Glutamatergic neuron (in vitro differentiated cells): ENCODE measurements at places on chromosomes 3 and 15.
A peak's percentile ranks its signal among the peaks of the same experiment; 100 is the strongest.

DNA sequence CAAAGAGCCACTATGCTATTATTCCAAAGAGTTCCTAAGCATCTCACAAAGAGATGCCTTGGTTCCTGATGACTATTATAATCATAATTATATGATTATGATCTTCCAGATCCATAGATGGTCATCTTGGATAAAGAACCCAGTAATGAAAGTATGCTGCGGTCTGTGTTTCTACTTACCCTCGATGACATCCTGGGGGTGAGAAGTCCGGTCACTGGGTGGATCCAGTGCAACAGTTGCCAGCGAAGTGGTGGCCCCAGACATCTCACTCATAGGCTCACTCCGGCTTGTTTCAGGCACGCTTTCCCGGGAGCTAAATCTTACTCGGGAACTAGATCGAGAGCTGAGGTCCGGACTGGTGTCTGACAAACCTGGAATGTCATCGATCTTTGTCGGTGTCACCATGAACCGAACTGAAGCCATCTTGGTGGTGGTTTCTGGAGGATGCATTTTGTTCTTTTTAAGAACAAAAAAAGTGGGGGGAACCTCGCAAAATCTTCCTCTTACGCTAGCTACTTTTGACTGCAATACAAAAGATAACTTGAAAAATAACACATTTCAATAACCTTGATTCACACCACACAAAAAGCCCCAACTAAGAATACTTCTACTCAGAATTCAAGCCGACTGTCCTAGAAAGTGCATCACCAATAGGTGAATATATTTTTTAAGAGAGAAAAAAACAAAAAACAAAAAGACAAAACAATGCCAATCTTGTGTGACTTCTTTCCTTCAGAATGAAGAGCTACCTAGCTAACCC, 1.2 kb downstream of the SLC12A6 start:
- no peak for DNase-seq

DNA sequence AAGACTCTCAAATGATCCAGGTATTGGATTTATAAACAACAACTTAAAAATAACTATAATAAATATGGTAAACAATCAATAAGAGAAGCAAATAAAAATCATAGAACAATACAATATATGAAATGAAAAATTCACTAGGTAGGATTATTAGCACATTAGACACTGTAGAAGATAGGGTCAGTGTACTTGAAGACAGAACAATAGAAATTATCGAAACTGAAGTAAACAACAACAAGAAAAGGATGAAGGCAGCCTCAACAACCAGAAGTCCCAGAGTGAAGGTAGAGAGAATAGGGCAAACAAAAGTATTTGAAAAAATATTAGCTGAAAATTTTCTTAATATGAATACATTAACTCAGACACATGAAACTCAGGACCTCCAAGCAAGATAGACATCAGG, 11.9 kb downstream of the IQCB1 start:
- DNase-seq: no peak

- DNase-seq: no peak
These were observed 21.4 kb upstream of the KPNA1 start for GRCh38 chr3:122535964-122536631.

GRCh38 chr3:14725013-14725412, 50.1 kb downstream of the C3orf20 start:
- DNase-seq: no peak

DNA sequence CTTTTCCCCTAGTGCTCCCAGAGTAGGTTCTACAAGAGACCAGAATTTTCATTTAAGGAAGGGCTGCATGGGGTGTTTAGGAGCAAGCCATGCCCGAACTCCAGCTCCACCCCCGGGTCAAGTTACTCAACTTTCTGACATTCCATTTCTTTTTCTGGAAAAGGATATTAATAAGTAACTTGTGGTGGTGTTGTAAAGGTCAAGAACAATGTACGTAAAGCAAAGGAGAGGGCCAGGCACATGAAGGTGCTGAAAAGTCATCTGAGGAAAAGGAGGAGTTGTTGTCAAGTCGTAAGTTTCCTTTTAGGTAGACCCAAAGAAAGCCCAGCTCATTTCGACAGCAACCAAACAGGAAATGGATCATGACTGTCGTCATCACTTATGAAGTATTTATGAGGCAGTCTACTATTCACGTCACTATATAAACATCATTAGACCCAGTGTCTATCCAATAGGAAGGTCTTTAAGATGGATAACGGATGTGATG, 319.6 kb upstream of the IL12A start:
- no peak for DNase-seq

DNA sequence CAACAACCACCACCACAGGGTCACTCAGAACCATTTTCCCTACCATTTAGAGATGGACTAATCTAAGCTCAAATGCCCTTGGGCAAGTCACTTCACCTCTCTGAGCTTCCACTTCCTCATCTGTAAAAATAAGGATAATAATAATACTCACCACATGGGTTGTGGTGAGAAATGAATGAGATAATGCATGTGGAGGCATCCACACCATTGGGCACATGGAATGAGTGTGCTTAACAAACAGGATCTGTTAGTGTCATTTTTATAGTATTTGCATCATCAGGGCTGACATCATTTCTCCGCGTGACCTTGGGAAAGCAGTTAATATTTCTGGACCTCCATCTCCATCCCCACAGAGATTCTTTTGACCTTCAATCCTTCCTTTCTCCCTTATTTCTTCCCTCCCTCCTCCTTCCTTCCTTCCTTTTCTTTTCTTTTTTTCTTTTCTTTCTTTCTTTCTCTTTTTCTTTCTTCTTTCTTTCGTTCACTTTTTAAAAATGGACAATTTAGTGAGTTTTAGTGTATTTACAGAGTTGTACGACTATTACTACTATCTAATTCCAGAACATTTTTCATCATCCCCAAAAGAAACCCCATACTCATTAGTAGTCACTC, 7.7 kb upstream of the RFT1 start:
- DNase-seq: no peak

- DNase-seq: no peak
These were observed 281.7 kb upstream of the ROPN1 start for GRCh38 chr3:124273651-124274050.

- peak; percentile 55 for DNase-seq
These were observed 36.0 kb downstream of the TSPAN3 start for GRCh38 chr15:77034695-77035489.

GRCh38 chr15:82848241-82848993, 39.0 kb downstream of the WHAMM start:
- DNase-seq: no peak

GRCh38 chr3:48594417-48595049, 596 bp downstream of the COL7A1 start:
- DNase-seq: peak; percentile 24

DNA sequence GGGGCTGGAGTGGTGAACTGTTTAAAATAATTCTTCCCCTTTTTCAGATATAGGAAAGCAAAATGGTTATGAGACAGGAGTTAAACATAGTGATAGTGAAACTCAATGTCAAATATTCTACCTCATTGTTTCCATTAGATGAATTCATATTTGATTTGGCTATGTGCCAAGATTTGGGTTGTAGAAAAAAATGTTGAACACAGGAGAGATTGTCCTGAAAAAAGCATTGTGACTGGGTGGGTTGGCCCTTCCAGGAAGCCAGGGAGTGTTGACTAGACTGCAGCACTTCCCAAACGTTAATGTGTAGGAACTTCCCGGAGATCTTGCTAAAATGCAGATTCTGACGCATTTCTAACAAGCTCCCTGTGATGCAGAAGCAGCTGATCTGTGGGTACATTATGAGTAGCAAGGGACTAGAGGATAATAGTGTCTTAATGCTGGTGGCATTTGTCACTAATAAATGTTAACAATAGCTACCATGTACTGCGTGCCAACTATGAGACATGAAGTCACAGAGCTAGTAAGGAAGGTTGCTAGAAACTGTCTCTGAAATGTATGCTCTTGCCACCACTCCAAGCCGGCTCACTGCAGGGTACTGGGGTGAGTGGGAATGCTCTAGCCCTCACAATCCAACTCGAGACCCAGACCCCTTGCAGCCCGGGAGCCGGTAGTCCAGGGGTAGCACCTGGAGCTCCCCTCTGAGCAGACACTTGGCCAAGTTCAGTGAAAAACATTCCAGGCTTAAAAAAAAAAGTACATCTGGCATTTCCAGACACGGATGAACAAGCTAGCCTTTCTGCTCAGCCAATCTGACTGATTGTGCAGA, 120.6 kb downstream of the CD47 start:
- DNase-seq: no peak

DNA sequence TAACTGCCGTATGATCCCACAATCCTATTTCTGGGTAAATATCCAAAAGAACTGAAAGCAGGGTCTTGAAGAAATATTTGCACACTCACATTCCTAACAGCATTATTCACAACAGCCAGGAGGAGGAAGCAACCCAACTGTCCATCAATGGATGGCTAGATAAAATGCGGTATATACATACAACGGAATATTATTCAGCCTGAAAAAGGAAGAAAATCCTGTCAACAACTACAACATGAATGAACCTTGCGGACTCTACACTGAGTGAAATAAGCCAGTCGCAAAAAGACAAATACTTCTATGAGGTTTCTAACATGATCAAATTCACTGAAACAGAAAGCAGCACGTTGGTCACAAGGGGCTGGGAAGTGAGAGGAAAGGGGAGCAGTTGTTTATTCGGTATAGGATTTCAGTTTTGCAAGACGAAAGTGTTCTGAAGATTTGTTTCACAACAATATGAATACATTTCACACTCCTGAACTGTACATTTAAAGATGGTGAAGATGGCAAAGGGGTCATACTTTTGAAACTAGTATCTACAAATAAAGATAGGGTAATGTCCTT, 6.2 kb downstream of the DLG1 start:
- DNase-seq: no peak

- DNase-seq: peak; percentile 78
These were observed 1.1 kb downstream of the PLXND1 start for GRCh38 chr3:129605203-129605921.

GRCh38 chr3:102132370-102132769, 283.1 kb downstream of the NFKBIZ start:
- DNase-seq: no peak

GRCh38 chr15:77851691-77852090, 219.0 kb upstream of the LINGO1 start:
- no peak for DNase-seq

- no peak for DNase-seq
These were observed 13.3 kb upstream of the TMEM87A start for GRCh38 chr15:42286445-42287029.

DNA sequence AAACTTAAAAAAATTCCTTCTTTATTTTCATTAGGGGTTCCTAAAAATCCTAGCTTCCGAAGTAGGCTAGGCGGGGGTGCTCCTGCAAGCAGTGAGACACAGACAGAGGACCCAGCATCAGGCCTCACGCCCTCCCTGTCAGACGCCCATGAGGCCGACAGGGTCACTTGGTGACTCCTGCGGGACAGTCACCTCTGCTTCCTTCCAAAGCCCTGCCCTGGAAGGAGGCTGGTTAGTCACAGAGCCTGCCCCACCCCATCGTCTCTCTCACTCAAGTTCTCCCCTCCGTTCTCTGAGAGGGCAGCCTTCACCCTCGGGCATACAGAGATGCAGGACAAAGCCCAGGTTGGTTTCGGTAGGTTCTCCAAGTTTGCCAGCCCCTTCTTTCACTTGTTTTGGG, 38.6 kb downstream of the EHD4 start:
- DNase-seq: no peak

- no peak for DNase-seq
These were observed 45.5 kb downstream of the NBEAL2 start for GRCh38 chr3:47024932-47025331.
